Amniotic stem cell (primary cell): ENCODE measurements at places on chromosomes 4 and X.

DNA sequence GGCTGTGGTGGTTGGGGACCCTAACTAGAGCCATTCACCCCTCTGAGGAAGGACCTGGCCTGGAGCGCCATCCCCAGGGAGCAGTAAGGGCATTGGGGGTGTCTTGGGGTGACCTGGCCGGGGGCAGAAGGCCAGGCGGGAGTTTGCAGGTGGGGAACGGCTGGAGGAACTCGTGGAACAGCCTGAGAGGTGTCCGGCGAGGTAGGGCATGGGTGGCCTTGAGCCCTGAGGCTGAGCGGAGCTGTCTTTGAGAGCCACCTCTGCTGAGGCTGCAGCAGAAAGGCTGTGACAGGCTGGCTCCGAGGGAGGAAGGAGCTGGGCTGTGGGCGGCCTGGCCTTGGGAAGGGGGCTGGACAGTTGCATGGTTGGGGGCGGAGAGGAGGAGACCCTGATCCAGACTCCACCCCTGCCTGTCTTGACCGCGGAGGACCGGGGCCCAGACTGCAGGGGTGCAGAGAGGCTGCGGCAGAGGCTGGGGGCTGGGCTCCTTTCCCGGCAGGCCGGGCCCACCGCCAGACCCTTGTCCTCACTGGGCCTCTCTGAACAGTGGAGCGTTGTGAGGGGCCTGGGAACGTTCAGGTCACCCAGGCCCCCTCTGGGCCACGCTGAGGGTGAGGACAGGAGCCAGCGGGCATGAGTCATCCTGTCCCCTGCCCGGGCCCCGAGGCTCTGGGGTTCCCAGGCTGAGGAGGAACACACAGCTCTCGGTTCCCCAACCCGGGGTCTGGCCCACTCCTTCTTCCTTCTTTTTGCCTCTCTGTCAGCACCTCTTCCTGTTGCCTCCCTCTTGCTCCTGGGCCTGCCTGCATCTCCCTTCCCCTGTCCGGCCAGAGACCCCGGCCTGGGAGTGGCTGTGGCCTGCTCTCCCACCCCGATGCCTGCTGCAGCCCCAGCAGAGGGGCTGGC is 8.1 kb downstream of the SH3BP2 start:
- DNase-seq = no peak

GRCh38 chr4:138263247-138263816 is 21.2 kb upstream of the SLC7A11 start:
- no peak for DNase-seq

- no peak for DNase-seq
These were observed 421.9 kb downstream of the ANKRD50 start for GRCh38 chr4:124290678-124291077.

- DNase-seq = no peak
These were observed 205.9 kb downstream of the AASDH start for GRCh38 chr4:56181140-56181953.

DNA sequence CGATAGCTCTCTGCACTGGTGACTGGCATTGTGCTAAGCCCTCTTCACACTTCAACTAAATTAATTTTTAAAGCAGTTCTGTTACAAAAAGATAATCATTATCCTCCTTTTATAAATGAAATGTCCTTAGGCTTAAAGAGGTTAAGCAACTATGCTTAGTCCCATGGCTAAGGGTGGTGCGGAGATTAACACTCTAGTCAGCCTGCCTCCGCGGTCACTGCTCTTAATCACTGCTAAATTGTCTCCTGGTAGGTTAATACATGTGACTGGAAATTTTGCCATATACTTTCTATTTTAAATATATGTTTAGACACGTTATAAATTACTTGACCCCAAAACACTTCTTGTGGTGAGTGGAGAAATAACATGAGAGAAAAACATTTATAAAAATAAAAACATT is 473.7 kb downstream of the CENPC start:
- no peak for DNase-seq

DNA sequence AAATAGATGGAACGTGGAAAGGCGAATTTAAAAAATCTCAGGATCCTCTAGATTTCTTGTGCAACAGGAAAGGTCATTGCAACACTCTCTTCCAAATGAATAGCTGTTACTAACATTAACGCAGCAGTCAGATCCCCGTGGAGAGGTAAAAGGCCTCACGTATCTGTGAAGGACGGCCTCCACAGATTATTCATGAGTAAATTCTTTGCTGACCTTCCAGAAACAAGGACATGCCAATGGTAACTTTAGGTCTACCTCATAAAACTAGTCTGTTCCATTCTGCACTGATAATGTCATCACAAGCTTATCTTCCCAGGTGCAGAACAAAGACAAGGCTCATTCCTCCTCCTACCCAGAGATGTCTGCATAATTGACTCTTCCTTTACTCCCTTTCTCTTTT is 16.1 kb upstream of the REPS2 start:
- no peak for DNase-seq

GRCh38 chrX:112008724-112009123 is 73.9 kb downstream of the TRPC5 start:
- no peak for DNase-seq

- no peak for DNase-seq
These were observed 77.0 kb upstream of the STX18 start for GRCh38 chr4:4618847-4619246.

DNA sequence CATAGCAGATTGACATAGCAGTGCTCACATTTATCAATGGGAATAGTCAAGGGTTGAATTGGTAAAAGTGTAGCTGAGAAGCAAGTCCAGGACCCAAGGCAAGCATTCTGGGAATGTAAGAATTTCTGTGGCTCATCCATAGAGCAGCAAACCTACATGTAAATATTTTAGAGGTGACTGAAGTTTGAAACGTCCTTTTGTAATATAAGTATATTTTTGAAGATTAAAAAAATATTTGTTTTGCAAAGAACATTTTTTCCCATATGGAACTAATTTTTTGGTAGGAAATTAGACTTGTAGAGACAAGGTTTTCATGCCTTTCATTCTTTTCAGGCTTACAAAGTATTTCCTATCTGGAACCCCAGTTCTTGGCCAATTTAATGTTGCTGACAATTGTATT is 104.0 kb downstream of the TEX13A start:
- no peak for DNase-seq

DNA sequence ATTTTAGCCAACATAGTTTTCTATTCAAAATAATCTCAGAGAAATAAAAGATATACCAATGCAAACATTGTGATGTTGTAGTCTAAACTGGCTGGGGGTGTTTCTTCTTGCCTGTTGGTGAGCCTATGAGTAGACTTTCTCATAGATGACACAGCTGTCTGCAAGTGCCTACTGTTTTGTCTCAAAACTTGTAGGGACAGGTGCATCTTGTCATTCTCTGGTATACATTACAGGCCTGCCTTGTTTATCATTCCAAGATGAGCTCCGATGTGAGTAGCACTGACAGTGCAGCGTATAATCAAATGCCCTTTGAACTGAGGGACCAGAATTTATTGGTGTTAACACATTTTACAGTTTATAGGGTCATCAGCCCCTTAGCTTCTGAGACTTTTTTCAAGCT is 353.8 kb downstream of the PRDM5 start:
- DNase-seq = no peak

GRCh38 chrX:116031331-116031730 is 139.2 kb upstream of the AGTR2 start:
- no peak for DNase-seq

DNA sequence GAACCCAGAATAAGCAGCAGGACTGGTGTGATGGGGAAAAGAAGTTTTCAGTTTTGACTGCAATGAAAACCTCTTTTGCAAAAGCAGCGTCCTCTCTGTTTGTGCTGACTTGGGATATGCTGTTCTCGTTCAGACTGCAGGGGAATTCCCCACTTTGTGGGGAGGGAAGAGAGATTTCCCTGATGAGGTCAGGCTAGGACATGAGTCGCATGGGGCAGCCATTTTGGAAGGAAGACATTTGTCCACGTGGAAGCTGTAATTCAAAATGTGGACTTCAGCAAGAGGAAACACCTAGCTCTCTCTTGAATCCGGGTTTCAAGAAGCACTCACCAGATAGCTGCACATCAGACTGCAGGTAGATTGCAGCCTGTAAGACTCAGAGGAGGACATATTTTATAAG is 39.3 kb downstream of the ING2 start:
- no peak for DNase-seq
